ENCODE measurements at places on chromosomes 13 and 19.

DNA sequence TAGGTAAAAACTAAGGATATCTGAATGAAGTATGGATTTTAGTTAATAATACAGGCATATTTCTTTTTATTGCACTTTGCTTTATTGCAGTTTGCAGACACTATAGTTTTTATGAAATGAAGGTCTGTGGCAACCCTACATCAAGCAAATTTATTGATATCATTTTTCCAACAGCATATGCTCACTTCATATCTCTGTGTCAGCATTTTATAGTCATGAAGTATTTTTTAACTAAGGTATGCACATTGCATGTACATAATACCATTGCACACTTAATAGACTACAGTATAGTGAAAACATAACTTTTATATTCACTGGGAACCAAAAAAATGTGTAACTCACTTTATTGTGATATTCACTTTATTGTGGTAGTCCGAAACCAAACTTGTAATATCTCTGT lies 236.3 kb downstream of the SUCLA2 start:
- no peak for DNase-seq

- DNase-seq: no peak
These were observed 14.0 kb upstream of the TNFSF14 start for GRCh38 chr19:6683971-6684370.

GRCh38 chr13:32309312-32310133 lies 5.6 kb downstream of the ZAR1L start:
- no peak for DNase-seq

DNA sequence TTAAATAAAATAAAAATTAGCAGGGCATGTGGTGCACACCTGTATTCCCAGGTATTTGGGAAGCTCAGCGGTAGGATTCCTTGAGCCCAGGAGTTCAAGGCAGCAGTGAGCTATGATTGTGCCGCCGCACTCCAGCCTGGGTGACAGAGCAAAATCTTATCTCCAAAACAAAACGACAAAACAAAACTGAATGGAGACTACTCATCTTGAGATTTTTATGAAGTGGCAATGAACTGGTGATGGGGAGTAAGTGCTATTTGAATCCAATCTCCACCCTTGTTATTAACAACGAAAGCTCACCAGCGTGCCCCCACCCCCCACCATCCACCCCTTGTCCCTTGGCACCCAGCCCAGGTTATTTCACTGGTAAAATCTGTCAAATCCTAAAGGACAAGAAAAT lies 45.2 kb upstream of the URI1 start:
- DNase-seq: no peak

GRCh38 chr13:113623491-113624234 lies 34.3 kb downstream of the ATP4B start:
- no peak for DNase-seq

DNA sequence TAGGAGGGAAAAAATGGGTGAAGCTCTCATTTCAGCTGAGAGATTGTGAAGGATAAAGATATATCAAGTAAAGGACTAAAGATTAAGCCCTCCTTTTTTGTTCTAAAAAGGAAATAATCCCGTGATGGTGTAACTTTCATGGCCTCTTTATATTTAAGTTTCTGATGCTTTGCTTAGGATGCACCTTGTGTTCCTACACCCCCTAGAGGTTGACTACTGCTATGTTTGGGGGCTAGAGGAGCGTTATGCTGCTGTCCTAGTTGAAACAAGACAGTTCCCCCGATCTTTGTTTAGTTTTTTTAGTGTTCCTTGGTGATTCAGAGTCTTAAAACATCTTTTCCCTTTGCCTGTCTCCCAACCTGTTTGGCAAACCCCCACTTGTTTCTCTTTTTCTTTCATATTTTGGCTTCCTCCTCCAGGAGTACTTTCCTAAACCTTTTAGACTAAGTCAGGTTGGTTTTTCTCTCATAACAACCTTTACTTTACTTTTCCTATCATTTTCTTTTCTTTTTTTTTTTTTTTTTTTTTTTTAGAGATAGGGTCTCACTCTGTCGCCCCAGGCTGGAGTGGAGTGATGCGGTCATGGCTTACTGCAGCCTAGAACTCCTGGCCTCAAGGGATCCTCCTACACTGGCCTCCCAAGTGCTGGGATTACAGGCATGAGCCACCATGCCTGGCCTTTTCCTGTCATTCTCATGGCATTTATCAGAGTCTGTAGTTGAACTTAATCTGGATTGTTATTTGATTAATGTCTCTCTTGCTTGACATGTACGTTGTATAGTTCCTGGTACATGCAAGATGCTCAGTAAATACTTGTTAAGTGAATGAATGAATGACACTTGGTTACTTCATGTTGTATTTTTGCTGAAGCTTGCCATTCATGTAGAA lies 2.8 kb downstream of the UBA2 start:
- no peak for DNase-seq

- DNase-seq: no peak
These were observed 449.7 kb downstream of the IRS2 start for GRCh38 chr13:109336730-109337129.

DNA sequence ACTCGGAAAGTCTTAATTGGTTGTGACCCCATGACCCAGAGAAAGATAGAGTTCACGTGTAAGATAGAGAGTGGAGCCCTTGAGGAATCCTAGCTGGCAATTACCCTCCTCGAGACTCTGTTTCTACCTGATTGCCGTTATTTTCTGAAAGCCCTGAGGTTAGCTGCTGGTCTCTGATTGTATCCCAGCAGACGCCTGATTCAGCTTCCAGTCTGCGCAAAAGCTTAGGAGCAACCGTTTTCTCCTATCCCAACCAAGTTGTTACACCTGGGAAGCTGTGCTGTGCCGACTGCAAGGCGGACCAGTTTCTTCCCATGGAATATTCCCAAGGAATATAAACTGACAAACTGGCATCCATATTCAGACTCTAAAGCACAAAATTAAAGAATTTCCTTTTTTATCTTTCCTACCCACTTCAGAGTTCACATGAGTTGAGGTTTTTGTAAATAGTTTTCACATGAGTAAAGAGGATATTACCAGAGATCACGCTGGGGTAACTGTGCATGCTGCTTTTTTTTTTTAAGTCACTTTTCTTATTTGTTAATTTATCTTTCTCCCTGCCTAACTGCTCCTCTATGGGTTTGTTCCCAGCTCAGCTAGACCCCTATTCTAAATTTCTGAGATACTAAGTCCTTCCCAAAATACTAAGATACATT lies 1.5 kb upstream of the TRPC4 start:
- no peak for DNase-seq
